Ammon's horn (tissue), 1 donor: ENCODE measurements at places on chromosomes 13 and 19.

GRCh38 chr13:30607908-30608307, 9.8 kb upstream of the USPL1 start:
- no peak for DNase-seq

- no peak for DNase-seq
Measured at GRCh38 chr19:35844482-35845214, 7.7 kb downstream of the NPHS1 start.

GRCh38 chr13:23626700-23627099, 56.5 kb downstream of the TNFRSF19 start:
- peak; percentile 45 for DNase-seq

- peak; percentile 19 for DNase-seq
Measured at GRCh38 chr13:94595001-94595949, 677 bp downstream of the TGDS start.

- DNase-seq = peak; percentile 59
Measured at GRCh38 chr13:108227651-108228272, 9.6 kb downstream of the ABHD13 start.

GRCh38 chr19:27709496-27709895, 1503.5 kb downstream of the UQCRFS1 start:
- no peak for DNase-seq

DNA sequence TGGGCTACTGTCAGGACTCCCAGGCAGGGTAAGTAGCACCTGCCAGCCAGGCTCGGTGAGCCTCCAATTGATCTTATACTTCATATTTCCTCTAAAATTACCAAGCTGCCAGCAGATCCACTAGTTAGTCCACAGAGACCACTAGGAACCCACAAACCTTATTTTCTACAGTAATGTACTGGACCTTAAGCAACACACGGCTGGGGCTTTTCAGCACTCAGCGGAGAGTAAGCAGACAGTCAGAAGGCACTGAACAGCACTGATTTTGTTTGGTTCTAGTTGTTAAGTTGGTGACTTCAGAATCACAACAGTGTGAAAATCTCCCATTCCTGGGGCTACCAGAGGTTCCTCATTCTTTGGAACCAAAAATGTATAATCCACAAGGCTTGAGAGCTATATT, 56.1 kb downstream of the MRPL57 start:
- no peak for DNase-seq

DNA sequence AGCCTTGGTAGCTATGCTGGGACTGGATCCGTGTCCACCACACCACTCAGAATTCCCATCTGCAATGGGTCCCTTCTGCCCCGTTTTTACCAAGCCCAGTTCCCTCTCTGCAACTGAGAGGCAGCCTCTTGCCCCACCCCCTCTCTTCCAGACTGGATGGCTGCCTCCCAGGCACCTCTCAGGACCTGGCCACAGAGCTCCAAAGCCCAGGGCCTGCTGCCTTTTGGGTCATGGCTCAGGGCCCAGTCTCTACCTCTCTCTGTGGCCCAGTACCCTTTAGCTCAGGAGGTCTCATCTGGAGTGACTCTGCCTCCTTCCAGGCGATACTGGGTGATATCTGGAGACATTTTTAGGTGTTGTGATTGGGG, 10.3 kb upstream of the ZBTB7A start:
- DNase-seq = no peak

DNA sequence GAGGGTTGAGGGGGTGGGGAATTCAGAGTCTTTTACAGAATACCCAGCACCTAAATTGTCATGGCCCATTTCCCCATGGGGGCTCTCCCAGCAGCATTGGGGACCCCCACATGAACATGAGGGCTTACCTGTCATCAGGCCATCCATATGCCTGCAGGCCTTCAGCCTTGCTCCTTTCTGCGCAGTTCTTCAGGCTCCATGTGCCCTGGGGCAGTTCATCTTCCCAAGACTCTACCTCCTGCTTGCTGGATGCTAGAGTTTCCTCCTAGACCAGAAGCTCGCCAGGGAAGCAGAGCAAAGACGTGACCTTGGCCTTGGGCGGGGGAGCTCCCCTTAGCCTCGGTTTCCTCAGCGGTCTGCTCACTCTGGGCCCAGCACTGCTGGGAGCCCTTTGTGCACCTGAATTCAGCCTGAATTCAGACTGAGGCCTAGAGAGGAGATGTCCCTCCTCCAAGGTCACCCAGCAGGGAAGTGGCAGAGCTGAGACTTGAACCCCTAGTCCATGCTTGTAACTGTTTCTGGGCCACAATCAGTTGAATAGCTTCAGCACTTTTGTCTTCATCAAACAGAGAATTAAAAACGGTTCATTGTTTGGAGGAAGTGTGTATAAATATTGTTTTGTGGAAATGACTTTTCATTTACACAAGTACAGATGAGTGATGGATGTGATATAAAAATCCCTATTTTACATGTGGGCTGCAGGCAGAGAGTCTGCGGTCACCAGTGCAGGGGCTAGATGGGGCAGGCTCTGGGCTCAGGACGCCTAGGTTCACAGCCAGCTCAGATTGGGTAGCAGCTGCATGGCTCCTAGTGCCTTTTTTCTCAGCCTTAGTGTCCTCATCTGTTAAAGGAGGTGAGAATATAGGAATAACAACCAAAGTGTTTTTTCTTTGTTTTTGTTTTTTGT, 9.5 kb downstream of the PPP5C start:
- DNase-seq = no peak

GRCh38 chr19:19610376-19611202, 7.9 kb downstream of the PBX4 start:
- no peak for DNase-seq
